Activated naive CD4-positive, alpha-beta T cell (primary cell): ENCODE measurements at places on chromosomes 5 and 9.

DNA sequence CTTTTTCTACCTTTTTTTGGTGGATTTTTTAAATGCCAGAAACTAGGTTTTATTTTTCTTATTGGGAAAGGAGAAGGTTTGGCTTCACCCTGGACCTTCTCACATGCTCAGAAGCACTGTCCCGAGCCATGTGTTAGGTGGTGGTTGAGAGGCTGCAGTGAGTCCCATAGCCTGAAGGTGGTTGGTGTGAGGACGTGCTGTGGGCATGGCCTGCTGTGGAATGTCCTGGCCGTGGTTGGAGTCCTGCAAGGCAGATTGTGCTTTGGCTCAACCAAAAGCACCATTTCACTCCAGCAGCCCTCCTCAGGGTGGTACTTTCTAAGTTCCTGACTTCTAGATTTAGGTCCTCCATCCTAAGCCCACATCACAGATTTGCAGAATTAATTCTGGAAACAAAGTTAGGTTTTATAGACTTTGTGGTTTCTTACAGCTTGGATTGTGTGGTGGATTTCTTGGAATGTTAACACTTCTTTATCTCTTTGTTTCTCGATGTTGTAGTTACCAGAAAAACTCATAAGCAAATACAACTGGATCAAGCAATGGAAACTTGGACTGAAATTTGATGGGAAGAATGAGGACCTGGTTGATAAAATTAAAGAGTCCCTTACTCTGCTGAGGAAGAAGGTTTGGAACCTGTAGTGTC lies 22.6 kb downstream of the OTULIN start:
- no peak for DNase-seq

DNA sequence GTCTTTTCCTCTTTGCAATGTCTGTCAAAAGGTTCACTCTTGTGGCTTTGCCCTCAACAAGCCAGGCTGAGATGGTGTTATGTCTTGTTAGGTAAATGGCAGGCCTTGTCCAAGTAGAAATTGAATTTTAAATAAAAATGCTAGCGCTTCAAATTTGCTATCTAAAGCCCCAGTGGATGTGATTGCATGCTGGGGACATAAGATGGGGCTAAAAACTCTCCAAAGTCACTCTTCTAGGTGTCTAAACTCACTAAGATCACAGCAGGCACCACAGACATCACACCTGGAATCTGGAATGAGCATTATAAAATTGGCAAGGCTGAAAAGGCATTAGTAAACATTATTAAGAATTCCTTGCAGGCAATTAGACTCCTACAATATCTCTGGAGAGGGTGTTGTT lies 262.7 kb upstream of the CLINT1 start:
- DNase-seq = no peak

GRCh38 chr5:65776441-65777141 lies 54.6 kb downstream of the NLN start:
- DNase-seq = no peak

DNA sequence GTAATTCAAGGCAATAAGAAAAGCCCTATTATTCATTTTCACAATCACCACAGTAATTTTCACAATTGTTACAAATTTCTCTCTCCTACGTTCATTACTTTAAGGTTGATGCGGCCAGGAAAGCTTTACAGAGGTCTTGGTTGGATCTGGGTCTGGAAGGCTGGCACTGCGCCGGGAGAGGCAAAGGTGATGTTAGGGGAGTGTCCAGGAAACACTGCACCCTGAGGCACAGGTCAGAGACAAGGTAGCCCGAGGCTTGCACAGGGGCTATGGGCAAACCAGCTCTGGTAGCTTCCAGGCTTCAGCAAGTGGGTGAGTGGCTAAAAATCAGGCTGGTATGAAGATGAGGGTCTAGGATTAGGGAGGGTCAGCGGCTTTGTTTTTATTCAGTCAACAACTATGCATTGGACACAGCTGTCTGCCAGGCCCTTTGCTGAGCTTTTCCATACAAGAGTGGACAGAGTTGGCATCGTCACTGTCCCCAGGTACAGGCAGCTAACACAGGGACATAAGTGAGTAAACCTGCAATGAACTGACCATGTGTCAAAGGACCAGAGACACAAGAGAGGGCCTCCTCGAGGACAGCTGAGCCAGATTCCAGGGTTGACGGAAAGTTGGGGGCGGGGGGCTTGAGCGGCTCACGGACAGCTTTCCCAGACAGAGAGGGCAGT lies 12.4 kb upstream of the TENT4A start:
- no peak for DNase-seq

DNA sequence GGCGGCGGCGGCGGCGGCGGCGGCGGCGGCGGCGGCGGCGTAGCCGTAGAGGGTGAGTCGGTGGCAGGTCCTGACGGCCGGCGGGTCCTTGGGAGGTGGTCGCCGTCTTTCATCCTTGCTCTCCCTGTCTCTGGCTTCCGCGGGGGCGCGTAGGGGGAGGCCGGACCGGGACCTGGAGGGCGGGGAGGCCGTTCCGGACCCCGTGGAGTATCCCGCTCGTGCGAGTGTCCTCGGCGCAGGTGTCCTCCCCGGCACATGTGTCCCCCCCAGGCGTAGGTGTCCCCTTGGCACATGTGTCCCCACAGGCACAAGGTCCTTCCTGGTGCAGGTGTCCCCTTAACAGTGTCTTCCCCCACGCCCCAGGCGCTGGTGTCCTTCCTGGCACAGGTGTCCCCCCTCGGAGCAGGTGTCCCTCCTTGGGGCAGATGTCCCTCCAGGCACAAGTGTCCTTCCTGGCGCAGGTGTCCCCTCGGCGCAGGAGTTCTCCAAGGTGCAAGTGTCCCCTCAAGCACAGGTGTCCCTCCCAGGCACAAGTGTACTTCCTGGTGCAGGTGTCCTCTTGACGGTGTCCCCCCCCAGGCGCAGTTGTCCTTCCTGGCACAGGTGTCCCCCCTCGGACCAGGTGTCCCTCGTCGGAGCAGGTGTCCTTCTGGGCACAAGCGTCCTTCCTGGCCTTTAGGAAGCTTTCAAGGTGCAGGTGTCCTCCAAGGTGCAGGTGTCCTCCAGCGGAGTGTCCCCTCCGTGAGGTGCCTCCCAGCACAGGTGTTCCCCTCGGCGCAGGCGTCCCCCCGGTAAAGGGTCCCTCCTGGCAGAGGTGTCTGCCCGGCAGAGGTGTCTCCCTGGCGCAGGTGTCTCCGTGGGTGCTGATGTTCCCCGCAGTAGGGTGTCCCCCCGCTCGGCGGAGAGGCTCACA lies 519 bp downstream of the EXOC3 start:
- no peak for DNase-seq
